ENCODE measurements at places on chromosomes 1 and 21. TPM values are rescaled to one million over a fixed set of nuclear protein-coding genes. Genes with fewer than 3 reads are reported as not detected.

Gene KIAA0040
- 8.2 TPM for total RNA-seq

Gene HES2
- 2.4 TPM for total RNA-seq

DNA sequence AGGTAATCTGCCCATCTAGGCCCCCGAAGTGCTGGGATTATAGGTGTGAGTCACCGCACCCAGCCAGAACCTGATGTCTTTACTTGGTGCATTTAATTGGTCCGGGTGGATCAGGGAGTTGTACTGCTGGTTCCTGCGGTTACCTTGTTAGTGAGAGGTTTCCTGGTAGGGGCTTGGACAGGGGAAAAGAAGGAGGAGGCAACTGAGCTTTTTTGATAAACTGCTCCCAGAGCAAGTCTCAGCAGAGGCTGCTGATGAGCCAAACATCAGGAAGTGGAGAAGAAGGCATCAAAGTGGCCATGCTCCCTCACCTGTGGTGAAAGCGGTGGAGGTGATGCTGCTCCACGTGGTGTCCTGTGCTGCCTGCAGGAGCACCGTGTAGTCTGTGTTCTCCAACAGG lies 161.5 kb upstream of the KIAA0040 start:
- no peaks in the 10 kb centered on the region for H3K27me3 ChIP-seq
- no peak for DNase-seq
- no peak overlapping the region for H3K27ac ChIP-seq
- no peaks in the 10 kb centered on the region for H3K36me3 ChIP-seq
- H3K4me3 ChIP-seq, result no peak overlapping the region

DNA sequence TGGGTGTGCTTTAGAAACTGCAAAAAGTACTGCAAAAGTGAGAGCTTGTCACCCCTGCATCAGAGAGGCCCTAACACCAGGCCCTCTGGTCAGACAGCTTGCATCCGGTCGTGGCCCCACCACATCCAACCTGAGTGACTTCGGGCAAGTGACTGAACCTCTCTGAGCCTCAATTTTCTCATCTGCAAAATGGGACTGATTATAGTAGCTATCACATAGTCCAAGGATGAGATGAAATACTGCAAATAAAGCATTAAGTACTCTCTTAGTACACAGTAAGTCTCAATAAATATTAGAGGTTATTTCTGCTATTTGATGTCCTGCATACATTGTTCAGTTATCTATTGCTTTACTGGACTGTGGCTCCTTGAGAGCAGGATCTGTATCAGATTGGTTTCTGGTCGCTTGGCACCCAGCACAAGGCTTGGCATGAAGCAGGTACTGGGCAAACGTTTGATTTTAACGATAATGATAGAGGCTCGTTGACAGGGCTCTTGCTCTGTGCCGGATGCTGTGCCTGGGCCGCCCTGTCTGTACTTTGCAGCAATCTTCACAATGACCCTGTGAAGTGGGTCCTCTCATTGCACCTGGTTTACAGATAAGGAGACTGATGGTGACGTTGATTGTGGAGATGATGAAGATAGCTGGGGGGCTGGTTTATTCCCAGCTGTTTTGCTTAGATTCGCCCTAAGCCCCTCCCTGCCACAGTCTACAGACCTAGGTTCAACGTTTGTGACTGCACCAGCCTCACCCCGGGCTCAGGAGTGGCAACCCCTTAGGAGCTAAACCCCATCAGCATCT lies 43.6 kb downstream of the RAP1GAP start:
- H3K27me3 ChIP-seq, result no peaks in the 10 kb centered on the region
- no peaks in the 10 kb centered on the region for H3K4me1 ChIP-seq
- H3K36me3 ChIP-seq, result no peaks in the 10 kb centered on the region
- no peak overlapping the region for H3K4me3 ChIP-seq
- no peak overlapping the region for H3K27ac ChIP-seq
- no peak for DNase-seq

- no peak overlapping the region for H3K4me3 ChIP-seq
- no peak overlapping the region for H3K27ac ChIP-seq
- H3K27me3 ChIP-seq, result no peaks in the 10 kb centered on the region
- no peak for DNase-seq
- H3K36me3 ChIP-seq, result no peaks in the 10 kb centered on the region
Measured at GRCh38 chr21:40976198-40977109, 129.5 kb upstream of the DSCAM start.

Gene LHX8
- total RNA-seq, result 1.4 TPM
